ENCODE measurements at places on chromosomes 13 and 19. TPM values are rescaled to one million over a fixed set of nuclear protein-coding genes. Genes with fewer than 3 reads are reported as not detected.

The NLRP11 gene
- total RNA-seq: not detected

The IGFL2 gene
- not detected for total RNA-seq

The ZSWIM4 gene
- total RNA-seq: 3.5 TPM

The SELENOW gene
- 153 TPM for total RNA-seq

The ZNF793 gene
- total RNA-seq: 0.73 TPM

The TMC4 gene
- not detected for total RNA-seq

The ZNF112 gene
- 4.4 TPM for total RNA-seq

The SLC8A2 gene
- not detected for total RNA-seq
